ENCODE measurements at places on chromosomes 2 and 18.

DNA sequence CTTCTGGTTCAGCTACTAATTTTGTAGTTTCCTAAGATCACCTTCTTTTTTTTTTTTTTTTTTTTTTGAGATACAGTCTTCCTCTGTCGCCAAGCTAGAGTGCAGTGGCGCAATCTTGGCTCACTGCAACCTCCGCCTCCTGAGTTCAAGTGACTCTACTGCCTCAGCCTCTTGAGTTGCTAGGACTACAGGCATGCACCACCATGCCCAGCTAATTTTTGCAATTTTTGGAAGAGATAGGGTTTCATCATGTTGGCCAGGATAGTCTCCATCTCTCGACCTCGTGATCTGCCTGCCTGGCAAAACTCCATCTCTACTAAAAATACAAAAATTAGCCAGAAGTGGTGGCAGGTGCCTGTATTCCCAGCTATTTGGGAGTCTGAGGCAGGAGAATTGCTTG, 301.5 kb upstream of the TFPI start:
- DNase-seq, result no peak

DNA sequence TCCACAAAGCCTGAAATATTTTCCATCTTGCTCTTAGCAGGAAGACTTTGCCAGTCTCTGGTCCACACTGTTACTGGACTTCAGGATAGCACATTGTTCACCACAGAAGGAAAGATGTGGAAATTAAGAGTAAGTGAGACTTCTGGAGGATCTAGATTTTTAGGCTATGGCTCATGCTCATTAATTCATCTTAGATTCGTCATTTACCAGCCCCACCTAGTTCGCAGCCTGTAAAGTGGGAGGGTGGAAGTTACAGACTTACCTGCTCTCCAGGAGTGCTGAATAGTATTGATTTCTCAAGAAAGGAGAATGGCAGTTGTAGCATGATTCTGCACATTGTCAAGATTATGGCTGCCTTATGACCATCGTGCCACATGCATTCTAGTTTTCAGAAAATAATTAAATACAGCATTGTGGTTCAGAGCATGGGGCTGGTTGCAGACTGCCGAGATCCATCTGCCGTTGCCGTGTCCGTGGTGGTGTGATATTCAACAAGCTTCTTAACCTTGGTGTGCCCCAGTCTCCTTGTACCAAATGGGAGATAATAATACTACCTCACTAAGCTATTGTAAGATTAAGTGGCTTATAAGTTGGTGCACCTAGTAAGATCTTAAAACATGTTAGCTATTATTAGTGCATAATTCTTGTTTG, 56.8 kb downstream of the RNF144A start:
- no peak for DNase-seq

DNA sequence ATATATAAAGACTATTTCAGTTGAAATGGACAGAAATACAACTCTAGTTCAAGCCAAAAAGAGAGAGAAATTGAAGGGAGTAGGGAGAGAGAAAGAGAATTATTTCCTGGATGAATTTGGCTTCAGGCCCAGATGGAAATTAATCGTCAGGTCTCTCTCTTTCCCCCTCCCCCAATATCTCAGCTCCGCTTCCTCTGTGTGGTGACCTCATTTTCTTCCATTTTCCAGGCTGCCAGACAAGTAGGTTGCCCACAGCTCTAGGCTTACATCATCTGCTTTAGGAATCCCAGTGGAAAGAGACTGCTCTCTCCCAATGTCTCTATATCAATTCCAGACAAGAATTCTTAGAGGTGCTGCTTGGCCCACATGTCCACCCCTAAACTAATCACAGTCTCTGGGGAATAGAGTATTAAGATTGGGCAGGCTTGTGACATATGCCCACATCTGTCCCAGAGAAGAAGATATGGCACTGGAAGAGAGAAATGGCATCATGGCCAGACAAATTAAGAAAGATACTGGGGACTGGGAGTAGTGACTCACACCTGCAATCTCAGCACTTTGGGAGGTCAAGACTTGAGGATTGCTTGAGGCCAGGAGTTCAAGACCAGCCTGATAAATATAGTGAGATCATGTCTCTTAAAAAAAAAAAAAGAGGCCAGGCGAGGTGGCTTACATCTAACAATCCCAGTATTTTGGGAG, 37.2 kb upstream of the CFAP36 start:
- peak; percentile 97 for DNase-seq

GRCh38 chr2:100262555-100263320, 59.6 kb downstream of the LONRF2 start:
- peak; percentile 70 for DNase-seq

- DNase-seq, result no peak
These were observed 246.2 kb downstream of the XIRP2 start for GRCh38 chr2:167134381-167135072.

- DNase-seq, result no peak
These were observed 2.5 kb downstream of the SNED1 start for GRCh38 chr2:241000831-241001321.

- DNase-seq, result no peak
These were observed 118.5 kb upstream of the SLC14A2 start for GRCh38 chr18:45496741-45497140.
